EH (cell line): ENCODE measurements at places on chromosomes 3 and 15.

DNA sequence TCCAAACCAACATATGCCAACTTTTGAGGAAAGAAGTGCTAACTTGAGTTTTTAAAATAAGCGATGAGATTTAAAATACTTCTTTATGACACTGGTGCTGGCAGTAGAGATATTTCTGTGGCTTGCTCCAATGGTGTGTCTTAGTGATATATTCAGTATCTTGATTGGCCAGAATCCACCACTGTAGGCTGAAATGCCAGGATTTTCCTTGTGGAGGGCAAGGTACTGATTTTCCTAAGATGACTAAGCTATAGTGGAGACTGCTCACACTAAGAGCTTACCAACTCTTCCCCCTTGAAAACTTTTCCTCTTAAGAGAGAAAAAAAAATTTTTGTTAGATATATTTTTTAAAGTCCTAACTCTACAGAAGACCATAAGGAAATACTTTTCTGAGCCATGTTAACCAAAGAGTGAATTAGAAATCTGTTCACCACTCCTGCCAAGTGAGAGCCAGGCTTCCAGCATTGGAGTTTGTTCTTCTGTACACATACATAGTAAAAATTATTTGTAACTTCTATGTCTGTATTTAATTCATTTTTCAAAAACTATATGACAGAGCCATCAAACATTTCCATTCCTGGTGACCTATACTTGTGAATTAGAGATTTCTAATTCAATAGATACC, 109.1 kb downstream of the PPP2R3A start:
- DNase-seq = peak; percentile 63

GRCh38 chr15:44735482-44736180, 697 bp upstream of the TRIM69 start:
- DNase-seq = peak; percentile 24

- DNase-seq = peak; percentile 98
Observed at GRCh38 chr3:174330303-174330702, 528.8 kb upstream of the NAALADL2 start.

- DNase-seq = no peak
Observed at GRCh38 chr3:155843569-155843968, 10.7 kb downstream of the SLC33A1 start.

GRCh38 chr3:47850564-47851410, 47.8 kb downstream of the DHX30 start:
- DNase-seq = no peak

DNA sequence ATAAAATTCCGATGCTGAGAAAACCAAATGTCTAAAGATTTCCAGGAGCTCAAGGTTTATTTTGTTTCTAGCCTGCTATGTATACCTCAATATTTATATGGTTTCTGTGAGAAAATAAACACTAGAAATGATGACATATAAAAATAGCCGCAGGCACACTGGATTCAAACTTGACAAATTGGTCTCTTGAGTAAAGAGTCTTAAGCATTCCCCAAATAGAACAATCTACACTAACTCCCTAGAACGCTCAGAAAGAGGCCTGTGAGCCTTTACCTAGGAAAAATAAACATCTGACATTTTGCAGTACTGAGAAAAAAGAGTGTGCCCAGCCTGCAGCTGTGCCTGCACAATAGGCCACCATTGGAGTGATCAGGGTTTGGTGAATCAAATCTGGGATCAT, 75.2 kb downstream of the NEK10 start:
- DNase-seq = peak; percentile 24

GRCh38 chr3:113118336-113118735, 93.0 kb upstream of the BOC start:
- no peak for DNase-seq

DNA sequence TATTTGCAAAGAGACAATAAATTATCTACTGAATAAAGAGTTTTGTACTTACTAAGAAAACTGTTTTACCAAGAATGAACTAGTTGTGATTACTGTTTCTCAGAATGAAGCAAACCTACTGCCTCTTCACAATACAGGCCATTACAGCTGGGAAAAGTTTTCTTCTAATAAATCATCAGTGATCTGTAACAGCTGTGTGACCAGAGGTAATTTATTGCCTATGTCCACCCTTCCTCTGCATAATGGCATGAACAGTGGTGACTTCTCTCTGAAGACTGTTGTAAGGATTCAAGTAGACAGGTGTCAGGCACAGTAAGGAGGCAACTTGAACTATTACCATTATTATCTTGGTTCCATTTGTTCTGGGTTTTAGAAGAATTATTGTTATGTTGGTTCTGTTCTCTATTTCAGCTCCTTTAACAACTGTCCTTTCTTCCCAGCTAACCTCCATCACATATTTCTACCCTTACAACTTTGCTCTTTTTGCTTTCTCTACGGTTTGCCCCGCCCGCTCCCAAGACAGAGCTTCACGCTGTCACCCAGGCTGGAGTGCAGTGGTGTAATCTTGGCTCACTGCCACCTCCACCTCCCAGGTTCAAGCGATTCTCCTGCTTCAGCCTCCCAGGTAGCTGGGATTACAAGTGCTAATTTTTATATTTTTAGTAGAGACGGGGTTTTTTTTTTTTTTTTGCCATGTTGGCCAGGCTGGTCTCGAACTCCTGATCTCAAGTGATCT, 51.5 kb downstream of the PRKAR2A start:
- no peak for DNase-seq

DNA sequence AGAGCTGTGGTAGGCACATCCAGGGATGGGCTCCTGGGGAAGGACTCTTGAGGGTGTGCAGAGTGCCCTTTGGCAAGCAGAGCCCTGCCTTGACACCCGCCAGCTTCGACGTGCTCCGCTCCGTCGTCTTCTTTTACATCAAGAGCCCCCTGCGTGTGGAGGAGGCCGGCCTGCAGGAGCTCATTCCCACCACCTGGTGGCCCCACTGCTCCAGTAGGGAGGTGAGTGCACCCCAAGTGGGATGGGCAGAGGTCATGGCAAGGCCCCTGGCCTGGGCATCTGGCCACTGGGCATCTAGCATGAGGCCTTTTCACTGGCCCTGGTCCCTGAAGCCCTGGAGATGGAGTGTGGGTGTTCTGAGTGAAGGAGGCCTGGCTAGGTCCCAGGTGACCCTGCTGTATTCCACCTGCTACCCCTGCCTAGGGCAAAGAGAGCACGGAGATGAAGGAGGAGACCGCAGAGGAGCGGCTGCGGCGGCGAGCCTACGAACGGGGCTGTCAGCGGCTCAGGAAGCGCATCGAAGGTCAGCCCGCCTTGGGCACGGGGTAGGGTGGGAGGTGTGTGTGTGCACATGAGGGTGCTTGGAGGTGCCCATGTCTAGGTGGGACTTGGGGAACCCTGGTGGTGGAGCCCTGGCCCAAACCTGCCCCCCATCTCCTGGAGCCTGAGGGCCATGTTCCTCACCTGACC, 12.2 kb downstream of the RNF123 start:
- DNase-seq = no peak

GRCh38 chr3:117788506-117788905, 1078.9 kb downstream of the TUSC7 start:
- no peak for DNase-seq

GRCh38 chr15:48592221-48592731, 53.2 kb downstream of the FBN1 start:
- DNase-seq = peak; percentile 98

GRCh38 chr3:158434412-158435038, 136.5 kb upstream of the MLF1 start:
- peak; percentile 76 for DNase-seq

- DNase-seq = no peak
Observed at GRCh38 chr15:66298803-66299251, 5.5 kb downstream of the DIS3L start.

DNA sequence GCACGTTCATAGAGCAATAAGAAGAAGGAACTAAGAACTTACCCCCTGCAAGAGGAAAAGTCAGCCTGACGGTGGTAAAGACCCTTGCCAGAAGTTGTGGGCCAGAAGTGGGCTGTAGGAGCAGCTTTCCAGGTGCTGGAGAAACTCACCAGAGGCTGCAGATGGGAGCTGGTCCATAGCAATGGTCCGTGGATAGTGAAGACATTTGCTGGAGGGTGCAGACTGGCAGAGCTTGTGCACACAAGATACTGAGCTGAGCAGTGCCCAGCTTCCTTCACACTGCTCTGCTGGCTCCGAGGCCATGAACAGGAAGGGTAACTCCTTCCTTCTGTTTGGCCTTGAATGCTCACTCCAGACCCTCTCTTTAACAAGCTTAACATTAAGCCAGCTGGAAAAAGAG, 149.8 kb upstream of the BNIP2 start:
- DNase-seq = no peak

DNA sequence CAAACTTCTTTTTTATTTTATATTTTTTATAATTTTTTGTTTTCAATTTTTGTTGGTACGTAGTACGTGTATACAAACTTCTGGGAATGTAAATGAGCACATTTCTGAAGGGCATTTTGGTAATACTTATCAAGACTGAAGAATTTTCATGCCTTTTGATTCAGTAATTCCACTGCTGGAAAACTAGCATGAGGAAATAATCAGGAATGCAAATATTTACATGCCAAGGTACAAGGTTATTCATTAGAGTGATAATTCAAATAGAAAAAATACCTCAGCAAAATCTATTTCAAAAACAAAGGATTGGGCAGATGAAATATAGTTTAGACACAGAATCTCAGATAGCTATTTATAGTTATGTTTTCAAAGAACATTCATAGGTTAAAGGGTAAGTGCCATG, 128.7 kb downstream of the DMXL2 start:
- DNase-seq = peak; percentile 21

DNA sequence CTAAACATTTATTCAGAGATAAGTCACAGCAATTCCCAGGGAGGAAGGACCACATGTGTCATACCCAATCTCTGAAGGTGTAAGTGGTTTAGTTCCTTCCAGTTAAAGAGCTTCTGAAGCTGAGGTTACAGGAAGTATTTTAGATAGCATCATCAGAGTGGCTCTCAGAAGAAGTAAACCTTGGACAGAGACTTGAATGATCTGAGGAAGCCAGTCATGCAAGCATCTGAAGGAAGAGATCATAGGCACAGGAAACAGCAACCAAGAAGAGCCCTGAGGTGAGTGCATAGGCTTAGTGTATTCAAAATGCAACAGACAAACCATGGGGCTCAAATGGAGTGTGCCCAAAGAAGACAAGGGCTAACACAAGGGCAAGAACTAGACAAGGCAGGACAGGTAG, 210.3 kb downstream of the ULK4 start:
- DNase-seq = peak; percentile 2

DNA sequence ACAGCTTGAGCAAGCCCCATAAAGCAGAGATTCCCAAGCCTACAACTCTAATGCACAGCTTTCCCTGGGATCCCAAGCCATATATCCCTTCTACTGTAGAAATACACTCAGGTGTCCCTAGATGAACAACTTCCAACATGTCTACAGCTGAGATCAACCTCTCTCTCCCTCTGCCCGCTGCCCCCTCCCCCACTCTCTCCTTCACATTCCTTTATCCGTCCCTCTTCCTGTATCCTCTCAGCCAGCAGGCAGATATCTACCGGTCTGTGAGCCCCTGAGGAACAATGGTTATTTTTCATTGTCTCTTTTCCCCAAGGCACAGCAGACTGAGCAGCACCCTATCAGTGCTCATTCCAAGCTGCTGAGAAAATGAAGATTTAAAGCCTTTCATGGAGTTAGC, 138.6 kb downstream of the SUCLG2 start:
- DNase-seq = no peak

DNA sequence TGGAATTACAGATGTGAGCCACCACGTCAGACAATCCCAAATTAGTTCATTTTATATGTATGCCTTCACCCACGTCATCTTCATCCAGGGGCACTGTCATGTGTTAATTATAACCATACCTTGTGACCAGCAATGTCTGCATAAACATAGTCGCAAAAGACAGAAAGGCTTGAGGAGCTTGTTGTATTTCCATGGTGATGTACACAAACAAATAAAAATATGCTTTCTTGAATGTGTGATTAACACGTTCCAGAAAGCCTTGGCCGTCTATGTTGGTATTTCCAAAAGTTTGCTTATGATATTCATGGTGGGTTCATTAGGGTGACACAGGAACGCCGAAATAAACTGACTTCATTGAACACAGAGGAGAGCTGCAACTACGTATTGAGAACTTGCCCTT, 524.7 kb upstream of the ZNF717 start:
- no peak for DNase-seq

GRCh38 chr3:171132873-171133272, 106.4 kb upstream of the SLC2A2 start:
- DNase-seq = peak; percentile 89

DNA sequence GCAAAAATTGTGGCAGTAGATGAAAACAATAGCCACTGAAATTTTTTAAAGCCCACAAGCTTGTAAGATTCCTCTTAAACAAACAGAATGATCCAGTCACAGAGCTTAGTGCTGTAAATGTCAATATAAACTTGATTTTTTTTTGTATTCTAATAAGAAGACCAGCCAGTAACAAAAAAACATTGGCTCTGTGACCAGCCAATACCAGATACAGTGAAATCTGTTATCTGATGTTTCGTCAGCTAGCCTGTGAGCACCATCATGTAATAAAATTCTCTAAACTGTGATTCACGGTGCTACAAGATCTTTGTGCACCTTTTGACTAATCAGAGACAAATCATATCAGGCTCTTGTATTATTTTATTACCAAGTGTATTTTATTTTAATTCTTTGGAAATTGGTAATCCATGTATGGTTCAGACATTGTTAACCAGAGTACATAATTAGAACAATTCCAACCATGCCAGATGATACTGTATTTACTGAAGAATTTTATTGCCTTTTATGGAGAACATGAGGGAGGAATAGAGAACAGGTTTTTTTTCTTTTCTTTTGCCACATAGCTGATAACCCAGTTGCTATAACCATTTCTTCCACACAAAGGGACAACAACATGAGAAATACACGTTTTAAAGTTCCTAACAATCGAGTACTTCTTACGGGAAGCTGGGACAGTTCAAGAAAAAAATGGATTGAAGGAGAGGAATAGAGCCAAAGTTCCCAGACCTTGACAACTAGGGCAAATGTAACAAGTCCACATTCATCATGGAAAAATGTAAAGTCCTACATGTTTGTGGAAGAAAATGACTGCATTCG, 71.9 kb downstream of the FILIP1L start:
- peak; percentile 96 for DNase-seq

DNA sequence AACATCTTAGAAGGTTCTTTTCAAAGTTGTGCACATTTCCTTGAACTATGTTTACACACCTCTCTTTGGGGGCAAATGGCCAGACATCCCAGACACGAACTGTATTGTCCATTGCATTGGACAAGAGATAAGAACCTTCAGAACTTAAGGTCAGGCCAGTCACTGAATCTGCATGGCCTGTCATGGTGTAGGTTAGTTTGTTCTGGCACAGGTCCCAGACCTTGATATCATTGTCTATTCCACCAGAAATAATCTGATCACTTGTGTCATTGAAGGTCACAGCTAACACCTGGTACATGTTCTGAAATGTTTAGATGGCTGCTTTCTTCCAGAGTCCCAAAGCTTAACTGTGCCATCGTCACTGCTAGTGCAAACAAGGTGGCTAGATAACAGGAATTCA, 55.7 kb downstream of the KCNAB1 start:
- no peak for DNase-seq
